COR-L47 (cell line): ENCODE measurements at places on chromosomes 2 and 18.

- no peak for DNase-seq
Observed at GRCh38 chr2:144480285-144480684, 39.6 kb downstream of the ZEB2 start.

GRCh38 chr2:82792316-82792715 is 1666.8 kb downstream of the SUCLG1 start:
- no peak for DNase-seq

GRCh38 chr2:2528846-2529245 is 197.8 kb upstream of the MYT1L start:
- DNase-seq, result no peak

- no peak for DNase-seq
Observed at GRCh38 chr2:216221811-216222210, 112.7 kb downstream of the XRCC5 start.

DNA sequence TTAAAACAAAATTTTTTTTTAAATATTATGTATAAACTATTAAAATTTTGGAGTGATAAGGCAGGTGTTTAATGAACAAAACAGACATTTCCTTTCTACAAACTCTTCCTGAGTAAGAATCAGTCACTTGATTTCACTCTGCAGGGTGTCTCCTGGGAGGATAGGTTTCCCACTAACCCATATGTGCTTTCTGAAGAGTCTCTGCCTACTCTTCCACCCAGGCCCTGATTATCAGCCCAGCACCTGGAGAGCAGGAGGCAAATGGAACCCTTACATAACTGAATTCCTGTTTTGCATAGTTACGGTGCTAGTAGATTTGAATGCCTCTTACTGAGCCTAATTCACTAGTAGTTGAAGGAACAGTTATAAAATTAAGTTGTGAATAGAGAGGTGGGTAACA is 1718.6 kb downstream of the SUCLG1 start:
- no peak for DNase-seq

DNA sequence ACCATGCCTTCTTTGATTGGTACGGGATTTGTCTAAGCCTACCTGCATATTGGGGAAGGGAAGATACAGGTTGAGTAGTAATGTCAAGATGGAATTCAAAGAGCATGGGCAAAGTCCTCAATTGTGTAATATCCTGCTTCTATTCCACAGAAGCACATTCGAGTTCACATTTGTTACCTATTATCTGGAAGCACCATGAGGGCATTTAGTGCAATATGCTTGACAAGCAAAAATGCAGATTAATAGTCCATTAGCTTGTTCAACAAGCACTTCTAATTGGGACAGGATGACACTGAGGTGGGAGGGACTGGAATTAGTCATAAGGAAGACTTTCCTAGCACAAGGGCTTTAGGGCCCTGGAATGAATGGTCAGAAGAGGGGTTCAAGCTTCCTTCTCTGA is 40.5 kb downstream of the MYO5B start:
- DNase-seq, result no peak

- no peak for DNase-seq
Observed at GRCh38 chr18:27724362-27724761, 452.6 kb downstream of the CDH2 start.

DNA sequence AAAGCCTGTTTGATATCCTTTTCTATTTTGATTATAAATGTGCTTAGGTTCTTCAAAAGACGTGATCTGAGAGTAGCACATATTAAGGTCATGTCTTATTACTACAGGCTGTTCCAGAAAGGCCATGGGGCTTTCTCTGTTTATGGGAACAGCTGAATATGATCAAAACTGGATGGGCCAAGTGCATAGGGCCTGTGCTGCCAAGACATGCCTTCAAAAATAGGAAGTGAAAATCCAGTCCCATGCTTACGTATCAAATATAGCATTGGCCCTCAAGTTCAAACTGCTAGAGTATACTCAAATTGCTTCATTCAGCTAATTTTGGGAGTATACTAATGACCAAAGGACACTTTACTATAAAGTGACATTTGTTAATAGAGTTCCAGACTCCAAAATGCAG is 24.1 kb downstream of the SLC25A52 start:
- no peak for DNase-seq

- no peak for DNase-seq
Observed at GRCh38 chr2:160752475-160753330, 259.1 kb upstream of the RBMS1 start.

DNA sequence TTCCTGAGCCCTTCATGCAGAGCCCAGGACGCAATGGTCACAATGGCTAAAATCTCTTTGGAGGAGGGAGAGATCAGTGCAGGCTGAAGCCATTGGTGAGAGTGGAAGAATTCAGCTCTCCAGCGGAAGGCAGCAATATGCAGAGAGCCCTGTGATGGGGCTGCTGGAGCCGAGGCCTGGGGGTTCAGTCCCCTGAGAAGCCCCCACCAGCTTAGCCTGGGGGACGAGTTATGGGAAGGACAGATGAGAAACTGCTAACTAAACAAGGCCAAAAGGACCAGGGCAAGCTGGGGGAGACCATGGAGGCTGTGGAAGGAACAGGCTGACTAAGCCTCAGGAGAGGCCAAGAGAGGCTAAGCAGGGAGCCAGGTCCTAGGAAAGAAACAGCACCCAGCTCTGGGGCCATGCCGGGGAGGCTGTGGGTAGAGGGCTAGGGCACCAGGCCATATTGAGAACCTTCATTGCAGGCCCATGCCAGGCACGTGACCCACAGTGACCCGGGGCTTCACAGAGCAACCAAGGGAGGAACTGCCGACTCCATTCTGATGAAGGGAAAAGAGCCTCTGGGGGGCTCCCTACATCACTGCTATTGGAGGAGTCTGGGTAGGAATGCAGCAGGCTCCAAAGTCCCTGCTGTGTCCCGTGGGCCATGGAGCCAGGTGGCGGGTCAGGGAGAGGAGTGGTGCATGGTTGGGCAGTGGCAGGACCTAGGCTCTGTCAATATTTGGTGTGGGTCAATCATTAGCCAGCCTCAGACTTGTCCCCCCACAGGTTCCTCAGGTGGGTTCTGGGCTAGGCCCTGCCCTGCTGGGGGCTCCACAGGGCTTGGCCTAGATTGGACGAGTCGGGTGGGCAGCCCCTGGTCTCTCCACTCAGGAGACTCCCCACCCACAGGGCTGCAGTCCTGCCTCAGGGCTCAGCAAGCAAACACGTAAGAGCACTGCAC is 19.8 kb downstream of the PROC start:
- DNase-seq, result no peak

GRCh38 chr2:237259201-237259600 is 154.8 kb downstream of the COL6A3 start:
- no peak for DNase-seq

GRCh38 chr2:222298001-222298310 is 842 bp downstream of the PAX3 start:
- no peak for DNase-seq
